Mucosa of gallbladder (tissue), 1 donor: ENCODE measurements at places on chromosomes 7 and 10. TPM values are rescaled to one million over a fixed set of nuclear protein-coding genes. Genes with fewer than 3 reads are reported as not detected.

SYCE1 gene
- 3.3 TPM for total RNA-seq

EVX1 gene
- not detected for total RNA-seq

IFIT1B gene
- not detected for total RNA-seq

GRCh38 chr10:43943818-43944360 lies 295.2 kb upstream of the ZNF32 start:
- DNase-seq: peak; percentile 3

DNA sequence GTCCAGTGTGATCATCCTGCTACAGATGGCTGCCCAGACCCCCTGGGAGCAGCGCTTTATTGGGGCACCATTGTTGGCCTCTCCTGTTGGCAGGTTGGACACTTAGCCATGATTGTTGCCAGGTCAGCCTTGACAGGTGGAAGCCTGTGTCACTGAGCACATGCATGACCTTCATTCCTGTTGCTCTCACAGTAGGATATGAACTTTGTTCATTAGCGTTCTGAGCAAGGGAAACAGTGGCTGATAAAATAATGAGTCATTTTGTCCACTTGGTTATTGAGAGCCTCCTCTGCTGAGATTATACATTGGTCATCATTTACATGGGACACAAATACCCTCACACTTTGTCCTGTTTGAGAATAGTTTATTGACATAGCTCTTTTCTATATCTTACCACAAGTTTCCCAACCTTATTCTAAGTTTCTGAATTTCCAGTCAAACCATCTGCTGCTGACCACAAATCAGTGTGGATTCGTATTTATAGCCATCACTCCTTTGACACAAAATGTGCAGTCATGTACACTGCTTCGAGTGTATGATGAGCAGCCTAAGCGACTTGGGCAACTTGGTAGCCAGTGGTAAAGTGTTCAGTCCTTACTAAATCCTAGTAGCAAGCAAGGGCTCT lies 102.6 kb downstream of the TPST1 start:
- DNase-seq: peak; percentile 72

DNA sequence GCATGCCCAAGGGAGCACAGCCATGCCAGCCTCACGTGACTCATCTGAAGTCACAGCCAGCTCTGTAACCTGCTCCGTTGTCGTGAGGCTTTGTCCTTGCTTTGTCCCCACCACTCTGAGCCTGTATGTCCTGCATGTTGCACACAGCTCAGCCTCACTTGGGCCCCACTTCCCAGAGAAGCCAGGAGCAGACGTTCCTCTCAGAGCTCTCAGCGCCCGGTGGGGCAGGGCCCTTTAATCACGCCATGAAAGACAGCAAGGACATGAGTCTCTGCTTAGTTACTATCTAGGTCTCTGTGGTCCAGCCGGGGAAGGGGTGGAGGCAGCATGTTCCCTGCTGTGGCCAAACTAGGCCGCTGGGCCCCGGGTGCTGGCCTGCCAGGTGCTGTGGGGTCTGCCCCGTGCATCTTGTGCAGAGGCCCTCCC lies 127.4 kb upstream of the FAM20C start:
- DNase-seq: no peak
